Stimulated activated CD4-positive, alpha-beta T cell treated with anti-CD3 and anti-CD28 coated beads, Interleukin-15, amount 100 ng/mL, for 48 hours (primary cell): ENCODE measurements at places on chromosomes 1 and 21.

- no peak for DNase-seq
These were observed 6.3 kb upstream of the PHTF1 start for GRCh38 chr1:113765306-113766230.

GRCh38 chr1:207288315-207288714 is 33.2 kb upstream of the CD55 start:
- no peak for DNase-seq

DNA sequence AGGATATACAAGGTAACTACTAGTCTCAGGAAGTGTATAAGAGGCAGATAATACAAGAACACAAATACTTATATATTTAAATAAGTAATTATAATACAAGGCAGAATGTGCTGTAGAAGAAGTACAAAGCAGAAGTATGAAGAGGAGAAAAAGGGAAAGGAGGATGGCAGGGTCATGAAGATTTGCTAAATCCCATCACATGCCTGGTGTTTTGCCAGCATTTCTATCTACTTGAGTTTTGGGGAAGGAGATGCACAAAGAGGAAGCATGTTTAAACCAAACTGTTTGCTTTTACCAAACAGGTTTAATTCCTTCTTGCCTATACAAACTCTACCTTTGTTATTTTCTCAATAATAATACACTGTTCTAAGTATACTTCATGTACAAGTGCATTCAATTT is 60.9 kb upstream of the PODN start:
- DNase-seq: no peak

DNA sequence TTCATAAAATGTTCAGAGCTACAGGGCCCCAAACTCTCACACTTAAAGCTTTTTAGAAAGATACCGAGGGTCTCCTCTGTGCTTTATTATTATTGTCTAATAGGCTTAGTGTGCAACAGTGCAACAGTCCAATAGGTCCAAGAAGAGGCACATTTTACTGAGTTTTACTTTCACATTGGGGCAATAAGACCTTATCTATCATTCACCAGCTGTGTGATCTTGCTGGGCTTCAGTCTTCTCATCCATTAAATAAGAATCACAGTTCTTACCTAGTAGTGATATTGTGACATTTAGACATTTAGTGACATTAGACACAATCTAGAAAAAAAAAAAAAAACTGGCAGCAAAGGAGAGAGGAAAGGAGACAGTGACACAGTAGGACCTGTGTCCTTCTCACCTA is 175.8 kb upstream of the NFIA start:
- no peak for DNase-seq

GRCh38 chr1:228546541-228547463 is 59.6 kb downstream of the RNF187 start:
- no peak for DNase-seq

DNA sequence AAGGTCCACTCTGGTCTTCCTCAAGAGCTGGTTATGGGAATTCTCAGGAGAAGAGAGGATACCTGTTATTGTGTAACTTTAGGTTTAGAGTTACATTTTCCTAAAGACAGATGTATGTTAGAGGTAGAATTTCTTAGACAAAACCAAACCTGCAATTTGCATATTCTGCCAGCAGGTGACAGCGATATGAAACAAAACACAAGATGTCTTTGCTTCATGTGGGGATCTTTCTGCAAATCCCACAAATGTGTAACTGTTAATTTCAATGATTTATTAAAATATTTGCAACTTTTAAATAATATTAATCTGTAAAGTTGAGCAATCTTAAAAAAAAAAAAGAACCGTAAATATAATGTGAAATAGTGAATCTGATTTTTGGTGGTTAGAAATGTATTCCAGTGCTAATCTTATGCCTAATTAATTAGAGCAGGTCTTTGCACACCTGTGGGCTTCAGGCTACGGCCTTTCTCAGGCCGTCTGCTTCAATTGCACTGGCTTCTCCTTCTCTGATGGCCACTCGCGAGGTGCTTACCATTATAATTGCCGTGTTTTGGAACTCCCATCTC is 33.4 kb downstream of the FAM78B start:
- no peak for DNase-seq

DNA sequence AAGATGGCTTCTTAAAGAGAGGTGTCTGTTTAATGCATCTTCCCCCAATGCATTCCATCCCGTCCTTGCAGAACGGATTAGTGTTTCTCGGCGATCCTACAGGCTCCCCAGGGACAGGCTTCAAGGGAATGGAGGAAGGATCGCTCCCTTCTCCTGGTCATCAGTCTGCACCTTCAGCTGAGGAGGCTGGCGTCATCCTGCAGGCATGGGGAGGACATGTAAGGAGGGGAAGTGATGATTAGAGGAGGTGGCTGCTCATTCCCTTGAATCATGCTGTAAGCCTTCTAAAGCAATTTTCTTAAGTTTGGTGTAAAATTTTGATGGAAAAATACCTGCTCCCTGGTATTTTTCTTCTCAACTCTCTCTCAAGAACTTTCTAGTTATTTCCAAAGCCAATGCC is 603.6 kb downstream of the NPHP4 start:
- no peak for DNase-seq

- DNase-seq: no peak
These were observed 70.8 kb upstream of the KCND3 start for GRCh38 chr1:112060261-112060660.

DNA sequence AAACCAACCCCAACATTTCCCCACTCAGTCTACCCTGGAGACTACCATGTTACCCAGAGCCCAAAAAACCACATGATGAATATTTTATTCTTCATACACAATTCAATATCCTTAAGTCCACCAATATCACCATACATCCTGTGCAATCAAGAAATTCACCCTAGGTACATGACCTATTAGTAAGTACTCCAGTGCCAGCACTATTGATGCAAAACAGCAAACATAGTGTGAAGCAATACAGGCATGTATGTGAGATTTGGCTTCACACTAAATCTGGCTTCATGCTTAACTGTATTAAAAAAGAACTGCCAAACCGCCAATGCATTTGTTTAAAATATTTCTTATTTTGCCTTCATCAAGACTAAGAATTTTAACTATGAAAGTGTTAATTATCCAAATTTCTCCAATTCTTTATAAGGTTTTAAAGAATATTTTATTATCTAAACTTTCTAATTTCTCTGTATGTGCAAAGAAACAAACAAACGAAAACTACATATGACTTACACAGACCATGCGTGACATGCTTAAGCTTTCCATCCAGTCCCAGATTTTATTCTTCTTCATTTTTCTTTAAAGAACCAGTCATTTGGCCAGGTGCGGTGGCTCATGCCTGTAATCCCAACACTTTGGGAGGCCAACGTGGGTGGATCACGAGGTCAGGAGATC is 22.4 kb upstream of the TMEM125 start:
- no peak for DNase-seq

DNA sequence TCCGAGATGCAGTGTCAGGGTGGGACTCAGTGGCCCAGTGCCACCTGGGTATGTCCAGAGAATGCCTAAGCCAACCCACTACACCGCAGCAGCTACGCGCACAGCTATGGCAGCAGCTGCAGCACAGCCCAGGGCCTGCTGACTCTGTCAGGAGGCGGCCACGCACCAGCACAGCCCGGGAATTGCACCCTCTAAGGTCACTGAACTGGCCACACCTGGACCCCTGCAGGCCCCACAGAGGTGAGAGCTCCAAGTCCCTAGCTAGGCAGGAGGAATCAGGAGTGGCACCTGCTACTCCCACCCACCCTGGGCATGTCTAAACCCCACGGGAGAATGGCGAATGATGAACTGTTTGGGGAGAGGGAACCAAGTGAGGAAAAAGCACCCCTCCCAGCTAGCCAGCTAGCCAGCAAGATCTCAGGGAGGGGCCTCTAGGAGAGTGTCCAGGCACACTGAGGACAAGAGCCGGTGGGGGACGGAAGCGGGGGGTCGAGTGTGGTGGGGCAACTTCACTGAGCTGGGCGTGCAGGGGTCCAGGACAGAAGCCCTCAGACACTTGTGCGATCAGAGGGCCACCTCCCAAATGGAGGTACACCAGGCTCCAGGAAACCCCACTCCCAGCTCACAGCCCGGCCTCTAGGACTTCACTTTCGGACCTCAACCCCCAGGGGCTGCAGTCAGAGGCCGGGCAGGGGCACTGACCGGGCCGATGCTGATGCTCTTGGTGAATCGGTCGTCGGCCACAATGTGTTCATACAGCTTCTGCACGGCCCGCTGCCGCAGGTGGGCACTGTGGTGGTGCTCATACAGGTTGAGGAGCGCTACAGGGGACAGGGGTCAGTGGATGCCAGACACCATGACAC is 13.9 kb downstream of the LSS start:
- no peak for DNase-seq

DNA sequence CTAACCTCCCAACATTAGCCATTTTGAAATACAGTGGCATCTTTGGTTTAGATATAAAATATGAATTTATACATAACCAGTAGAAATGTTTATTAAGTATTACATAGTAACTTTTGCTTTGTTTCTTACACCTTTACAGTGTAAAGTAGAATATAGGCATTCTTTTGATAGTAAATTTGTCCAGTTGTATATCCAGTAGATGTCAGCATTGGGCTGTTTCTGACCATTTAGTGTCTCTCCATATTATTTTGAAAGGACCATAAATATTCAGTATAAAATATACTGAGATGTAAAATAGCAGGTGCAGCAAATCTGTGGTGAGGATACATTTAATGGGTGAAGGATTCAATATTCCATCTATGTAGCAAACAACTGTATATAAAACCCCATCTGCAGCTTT is 115.8 kb upstream of the ZRANB2 start:
- no peak for DNase-seq

- DNase-seq: no peak
These were observed 114.8 kb downstream of the DNAH14 start for GRCh38 chr1:225044258-225044657.

- DNase-seq: no peak
These were observed 33.1 kb upstream of the SRRM1 start for GRCh38 chr1:24609949-24610517.

DNA sequence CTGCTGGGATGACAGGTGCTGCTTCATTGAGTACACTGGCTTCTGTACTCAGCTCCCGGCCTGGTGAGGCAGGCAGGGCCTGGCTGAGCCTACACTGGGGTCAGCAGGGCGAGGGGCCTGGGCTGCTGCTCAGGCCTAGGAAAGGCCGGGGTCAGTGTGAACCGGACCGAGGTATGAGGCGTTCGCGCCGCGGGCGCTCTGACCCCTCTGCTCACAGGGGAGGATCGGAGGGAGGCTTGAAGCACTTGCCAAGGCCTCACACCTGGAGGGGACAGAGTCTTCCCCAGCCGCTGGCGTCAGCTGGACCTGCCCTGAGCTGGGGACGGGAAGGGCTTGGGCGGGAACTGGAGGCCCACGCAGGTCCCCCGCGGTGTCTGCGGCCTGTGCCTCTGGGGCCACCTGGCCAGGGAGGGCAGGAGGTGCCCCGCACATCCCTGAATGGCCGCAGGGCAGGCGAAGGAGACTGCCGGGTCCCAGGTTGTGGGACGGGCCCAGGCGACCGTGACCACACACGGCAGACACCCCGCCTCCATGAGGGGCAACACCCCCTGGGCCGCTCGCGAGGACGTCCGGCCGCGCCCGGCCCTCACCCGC is 466 bp downstream of the PEX10 start:
- no peak for DNase-seq
